RWPE1 (cell line): ENCODE measurements at places on chromosomes 1 and 21.
A peak's percentile ranks its signal among the peaks of the same experiment; 100 is the strongest.

DNA sequence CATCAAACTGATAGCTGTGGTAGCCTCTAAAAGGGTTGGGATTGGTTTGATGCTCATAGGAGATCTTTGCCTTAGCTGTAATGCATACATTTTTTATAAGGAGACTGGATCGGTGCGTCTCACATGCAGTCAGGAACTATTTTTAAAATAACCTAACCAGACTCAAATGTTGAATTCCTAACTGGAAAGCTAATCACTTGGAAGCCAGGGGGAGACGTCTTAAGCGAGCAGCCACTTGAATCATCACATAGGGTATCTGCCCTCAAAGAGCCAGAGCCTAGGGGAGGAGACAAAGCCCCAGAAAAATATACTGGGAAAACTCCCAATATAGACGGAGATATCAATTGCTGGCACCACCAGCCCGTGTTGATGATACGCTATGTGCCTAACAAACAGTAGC, 61.7 kb upstream of the PUM1 start:
- no peak for DNase-seq

GRCh38 chr1:224879162-224879803, 50.2 kb upstream of the DNAH14 start:
- DNase-seq, result no peak

DNA sequence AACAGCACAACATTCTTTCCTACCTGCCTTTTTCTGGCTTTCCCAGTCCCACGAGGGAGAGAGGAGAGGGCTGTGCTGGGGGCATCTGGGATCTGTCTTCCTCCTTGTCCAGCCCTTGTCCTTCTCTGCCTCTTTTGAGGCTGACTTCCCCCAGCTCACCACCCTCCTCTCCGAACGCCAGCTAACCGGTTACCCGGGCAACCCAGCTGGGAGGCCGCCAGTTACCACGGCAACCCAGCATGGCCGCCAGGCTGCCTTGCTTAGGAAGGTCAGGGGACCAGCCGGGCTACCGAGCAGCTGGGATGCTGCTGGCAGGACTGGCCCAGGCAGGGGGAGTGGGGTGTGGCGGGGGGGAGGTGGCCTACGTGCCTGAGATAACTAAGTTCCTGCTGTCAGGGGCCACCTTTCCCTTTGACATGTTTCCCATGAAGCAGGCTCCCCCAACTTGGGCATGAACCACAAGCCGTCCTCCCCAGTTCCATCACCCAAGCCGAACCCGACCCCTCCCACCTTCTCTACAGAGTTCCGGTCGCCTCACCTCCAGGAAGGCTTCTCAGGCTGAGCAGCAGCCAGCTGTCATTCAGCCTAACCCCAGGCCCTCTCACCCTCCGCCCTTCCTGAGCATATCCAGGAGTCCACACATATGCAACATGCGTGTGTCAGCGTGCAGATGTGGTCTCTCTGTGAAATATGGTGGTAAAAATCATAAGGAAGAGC, 8.7 kb downstream of the PLEKHA6 start:
- no peak for DNase-seq

- DNase-seq, result peak; percentile 59
These were observed 22.1 kb upstream of the DISP1 start for GRCh38 chr1:222792744-222793143.

- peak; percentile 42 for DNase-seq
These were observed 4.9 kb downstream of the ASAP3 start for GRCh38 chr1:23478896-23479665.

DNA sequence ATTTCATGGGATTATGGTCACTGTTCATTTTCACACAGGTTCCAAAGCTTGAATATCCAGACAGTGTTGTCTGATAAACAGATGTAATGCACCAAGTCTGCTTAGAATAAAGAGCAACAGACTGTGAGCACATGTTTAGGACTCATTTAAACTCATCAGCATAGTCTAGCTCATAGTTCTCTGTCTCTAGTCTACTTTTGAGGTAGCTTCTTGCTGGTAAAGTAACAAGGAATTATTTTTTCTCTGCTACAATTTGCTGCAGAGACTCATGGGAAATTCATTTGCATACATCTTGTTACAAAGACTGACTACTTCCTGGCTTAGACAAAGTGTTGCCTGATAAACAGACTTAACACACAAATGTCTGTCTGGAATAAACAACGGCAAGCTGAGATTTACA, 187.2 kb downstream of the NFIA start:
- DNase-seq, result no peak

GRCh38 chr1:206885341-206886060, 11.7 kb upstream of the IL24 start:
- DNase-seq, result peak; percentile 41

GRCh38 chr1:184166485-184166884, 115.0 kb downstream of the TSEN15 start:
- no peak for DNase-seq

DNA sequence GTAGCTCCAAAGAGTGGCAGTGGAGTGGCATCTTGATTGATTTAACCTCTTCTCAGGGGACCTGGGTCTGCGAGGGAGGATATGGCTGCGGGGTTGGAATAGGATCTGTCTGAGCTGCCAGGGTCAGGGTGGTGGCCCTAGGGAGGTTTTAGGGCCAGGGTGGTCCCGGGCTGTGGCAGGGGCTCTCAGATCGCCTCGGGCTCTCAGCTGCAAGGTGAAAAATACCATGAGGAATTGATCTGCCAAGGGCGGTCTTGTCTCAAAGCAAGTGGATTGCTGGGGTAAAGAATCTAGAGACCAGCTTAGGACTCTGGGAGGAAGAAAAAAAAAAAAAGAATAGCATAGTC, 3.7 kb downstream of the SIM2 start:
- no peak for DNase-seq

- no peak for DNase-seq
These were observed 15.5 kb upstream of the ZNF436 start for GRCh38 chr1:23385119-23385621.

- no peak for DNase-seq
These were observed 86.6 kb upstream of the DPH5 start for GRCh38 chr1:101112051-101112780.

DNA sequence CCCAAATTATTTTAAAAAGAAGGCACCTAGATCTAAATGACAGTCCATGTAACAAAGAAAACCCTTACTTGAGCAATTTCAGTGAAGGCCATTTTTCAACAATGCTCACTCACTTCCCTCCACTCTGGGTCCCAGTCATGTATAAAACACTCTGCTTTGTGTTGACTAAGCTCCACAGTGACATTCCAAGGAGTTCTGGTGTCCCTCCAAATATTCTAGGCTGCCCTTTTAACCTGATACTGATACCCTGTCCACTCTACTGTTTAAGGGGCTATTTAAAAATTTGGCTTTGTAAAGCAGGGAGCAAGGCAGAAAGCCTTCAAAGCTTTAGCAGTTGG, 73.6 kb downstream of the GNG12 start:
- no peak for DNase-seq

DNA sequence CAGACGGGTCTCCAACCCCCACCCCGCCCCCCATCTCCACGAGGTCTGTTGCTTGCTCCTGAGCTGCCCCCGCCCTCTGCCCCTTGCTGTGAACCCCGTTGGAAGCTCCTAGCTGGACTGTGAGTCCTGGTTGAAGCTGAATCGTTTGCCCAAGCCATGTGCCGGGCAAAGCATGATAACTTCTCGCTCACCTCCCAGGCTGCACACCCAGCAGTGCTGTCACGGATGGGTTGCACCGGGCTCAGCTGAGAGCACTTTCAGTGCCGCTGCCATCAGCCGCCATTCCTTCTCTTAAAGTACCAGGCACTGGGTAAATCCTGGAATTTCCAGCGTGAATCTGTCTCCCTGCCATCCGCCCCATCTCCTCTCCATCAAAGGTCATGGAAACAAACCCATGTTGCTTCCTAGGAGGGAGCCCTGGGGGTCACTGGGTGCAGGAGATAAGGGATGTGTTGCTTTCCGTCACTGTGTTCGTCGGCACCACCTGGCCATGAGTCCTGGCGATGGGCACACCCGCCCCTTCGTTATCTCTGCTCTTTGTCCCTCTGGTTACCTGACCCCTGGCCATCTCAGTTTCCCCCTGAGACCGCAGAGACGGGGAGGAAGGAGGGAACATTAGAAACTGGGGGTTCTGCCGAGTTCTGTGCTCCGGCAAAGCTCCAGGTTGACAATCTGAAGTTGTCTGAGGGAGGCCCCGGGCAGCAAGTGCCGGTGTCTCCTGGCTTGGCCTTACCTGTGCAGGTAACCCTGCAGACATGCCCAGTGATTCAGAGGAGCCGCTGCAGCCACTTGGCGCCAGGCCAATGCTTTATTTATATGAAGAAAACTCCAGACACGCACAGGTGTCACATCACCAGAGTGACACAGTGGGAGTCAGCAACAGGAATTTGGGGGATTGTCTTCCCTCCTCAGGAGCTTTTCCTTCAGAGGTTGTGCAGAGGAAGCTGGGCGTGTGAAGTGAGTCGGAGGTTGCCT, 2.7 kb downstream of the PDE9A start:
- DNase-seq, result no peak

GRCh38 chr21:45386728-45387371, 18.1 kb upstream of the COL18A1 start:
- no peak for DNase-seq

DNA sequence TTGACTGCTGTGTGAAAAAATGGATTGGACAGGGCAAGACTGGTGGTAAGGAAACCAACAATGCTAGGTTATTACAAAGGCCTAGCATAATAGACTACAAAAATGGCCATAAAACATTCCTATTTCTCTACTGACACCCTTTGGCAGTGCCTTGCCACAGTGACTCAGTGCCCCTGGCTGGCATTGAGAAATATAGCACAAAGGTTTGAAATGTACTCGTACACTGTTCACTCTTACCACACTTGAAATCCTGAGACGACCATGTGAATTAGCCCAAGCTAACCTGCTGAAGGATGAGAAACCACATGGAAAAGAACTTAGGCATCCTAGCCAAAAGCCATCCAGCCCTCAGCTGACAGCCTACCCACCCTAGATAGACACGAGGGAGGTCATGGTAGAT, 149.8 kb upstream of the PALMD start:
- no peak for DNase-seq

DNA sequence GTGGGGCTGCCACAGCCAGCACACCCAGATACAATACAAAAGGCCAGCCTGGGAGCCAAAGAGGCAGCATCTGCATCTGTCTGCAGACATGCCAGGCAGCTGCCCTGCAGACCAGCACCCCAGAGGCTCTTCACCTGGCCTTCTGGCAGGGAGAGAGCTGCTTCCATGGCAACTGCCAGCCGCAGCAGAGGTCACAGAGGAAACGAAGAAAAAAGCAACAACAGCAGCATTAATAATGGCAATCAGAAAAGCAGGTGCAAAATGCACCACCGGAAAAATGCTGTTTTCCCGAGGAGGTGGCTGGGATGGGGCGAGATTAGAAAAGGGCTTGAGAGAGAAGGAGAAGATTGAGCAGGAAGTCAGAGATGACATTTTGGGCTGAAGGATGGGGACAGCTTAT, 309.5 kb downstream of the PCP4 start:
- DNase-seq, result no peak

GRCh38 chr1:3011631-3012455, 9.4 kb upstream of the ACTRT2 start:
- no peak for DNase-seq

DNA sequence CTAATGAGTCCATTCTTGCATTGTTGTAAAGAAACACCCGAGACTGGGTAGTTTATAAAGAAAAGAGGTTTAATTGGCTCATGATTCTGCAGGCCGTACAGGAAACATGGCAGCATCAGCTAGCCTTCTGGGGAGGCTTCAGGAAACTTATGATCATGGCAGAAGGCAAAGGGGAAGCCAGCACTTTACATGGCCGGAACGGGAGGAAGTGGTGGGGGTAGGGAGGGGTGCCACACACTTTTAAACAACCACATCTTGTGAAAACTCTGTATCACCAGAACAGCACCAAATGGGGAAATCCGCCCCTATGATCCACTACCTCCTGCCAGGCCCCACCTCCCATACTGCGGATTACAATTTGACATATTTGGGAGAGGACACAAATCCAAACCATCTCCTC, 43.9 kb downstream of the NOS1AP start:
- DNase-seq, result no peak

DNA sequence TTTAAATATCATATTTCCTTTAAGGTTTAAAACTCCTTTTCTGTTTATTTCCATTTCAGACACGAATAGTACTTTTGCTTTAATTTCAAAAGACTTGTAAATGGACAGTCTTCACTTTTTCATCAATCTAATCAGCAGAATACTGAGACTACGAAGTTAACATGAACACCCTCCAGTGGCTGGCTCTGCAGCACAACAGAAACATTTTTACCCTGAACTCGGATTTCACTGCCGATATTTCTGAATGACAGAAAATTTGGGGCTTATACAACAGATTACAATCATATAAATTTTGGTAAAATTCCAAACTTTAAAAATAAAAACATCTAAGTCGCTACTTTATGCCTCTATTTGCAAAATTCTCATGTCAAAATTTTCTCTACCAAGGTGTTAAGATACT, 86.2 kb downstream of the AKT3 start:
- no peak for DNase-seq

- no peak for DNase-seq
These were observed 446.8 kb downstream of the COL11A1 start for GRCh38 chr1:102661481-102661880.

DNA sequence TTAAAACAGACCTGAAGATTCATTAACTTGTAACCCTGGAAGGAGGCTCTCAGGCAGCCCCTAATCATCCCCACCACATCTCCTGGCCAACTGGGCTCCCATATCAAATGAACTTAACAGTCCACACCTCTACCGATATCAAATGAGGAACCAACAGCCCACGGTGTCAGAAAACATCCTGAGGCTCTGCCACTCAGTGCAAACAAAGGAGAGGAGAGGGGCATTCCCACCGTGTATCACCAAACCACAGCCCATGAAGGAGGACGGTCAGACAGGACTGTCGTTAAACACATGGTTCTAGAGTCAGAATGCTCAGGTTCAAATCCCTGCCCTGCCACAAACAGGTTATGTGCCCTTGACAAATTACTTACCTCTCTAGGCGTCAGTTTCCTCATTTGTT, 52.5 kb downstream of the ERI3 start:
- no peak for DNase-seq

DNA sequence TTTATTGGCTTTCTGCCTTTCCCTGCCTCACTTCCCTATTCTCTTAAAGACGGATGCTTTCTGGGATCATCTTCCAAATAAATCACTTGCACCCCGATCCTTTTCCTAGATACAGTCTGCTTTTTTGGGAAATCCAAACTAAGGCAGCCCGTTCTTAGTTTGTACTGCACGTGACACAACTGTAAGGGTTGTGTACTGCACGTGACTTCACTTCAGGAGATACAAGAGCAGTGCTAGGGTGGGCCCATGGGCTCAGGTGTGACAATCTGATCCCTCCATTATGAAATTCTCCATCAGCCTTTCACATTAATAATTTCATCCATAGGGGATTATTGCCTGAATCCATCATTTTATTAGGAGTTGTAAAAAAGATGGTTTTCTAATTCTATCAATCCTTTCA, 33.8 kb upstream of the SPOCD1 start:
- no peak for DNase-seq

DNA sequence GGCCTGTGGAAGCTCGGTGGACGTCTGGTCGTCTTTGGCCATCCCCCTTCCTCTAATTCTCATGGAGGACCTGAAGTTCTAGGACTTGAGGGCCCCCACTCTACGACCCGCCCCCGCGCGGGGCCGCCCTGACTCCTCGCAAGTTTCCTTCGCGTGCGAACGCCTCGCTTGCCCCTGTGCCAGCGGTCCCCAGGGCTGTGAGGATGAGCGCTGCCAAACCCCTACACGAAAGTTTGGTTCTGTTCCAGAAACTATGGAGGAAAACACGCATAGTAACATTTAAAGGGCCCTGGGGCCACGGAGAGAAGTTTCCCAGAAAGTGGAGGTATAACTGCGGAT, 304 bp upstream of the GNG12 start:
- no peak for DNase-seq

- DNase-seq, result no peak
These were observed 76.0 kb upstream of the PTGFRN start for GRCh38 chr1:116833718-116834117.
